ENCODE measurements at places on chromosomes 13 and 19. TPM values are rescaled to one million over a fixed set of nuclear protein-coding genes. Genes with fewer than 3 reads are reported as not detected.

The ZNF383 gene
- 10.6 TPM for polyA plus RNA-seq

The CGB3 gene
- not detected for polyA plus RNA-seq

The WDR88 gene
- 0.63 TPM for polyA plus RNA-seq

DNA sequence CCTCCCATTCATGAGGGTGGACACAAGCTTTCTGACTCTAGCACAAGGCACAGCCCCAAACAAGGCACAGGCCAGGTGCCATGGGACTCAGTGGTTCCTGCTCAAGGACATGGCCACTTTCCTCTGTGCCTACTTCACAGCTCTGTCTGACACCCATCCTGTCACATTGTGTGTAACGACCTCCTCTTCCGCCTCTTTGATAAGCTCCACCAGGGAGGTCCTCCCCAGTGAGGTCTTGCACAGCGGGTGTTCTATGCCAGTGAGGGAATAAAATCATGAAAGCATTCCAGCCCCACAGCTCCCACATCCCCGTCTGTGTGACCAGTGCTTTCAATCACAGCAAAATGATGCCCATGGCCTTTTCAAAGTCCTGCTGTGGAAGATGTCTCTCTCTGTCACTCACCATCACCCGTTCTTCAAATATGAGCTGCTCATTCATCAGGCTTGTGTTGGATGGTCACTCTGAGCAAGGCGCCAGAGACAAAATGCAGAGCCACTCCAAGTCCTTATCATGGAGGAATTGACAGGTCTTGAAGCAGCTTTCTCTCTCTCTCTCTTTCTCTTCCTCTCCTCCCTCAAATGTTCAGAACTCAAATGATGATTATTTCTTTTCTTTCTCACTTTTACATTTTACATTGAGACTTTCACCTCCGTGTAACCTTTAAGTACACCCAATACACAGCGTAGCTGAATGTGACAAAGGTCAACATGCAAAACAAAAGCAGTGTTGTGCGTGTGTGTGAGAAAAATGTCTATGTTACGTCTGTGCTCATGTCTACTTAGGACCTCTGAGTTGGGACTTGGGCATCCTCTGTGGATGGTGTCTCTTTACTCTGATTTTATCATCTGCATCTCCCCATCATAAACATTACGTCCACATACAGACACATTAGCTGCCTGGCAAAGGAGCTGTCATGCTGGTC is 8.0 kb upstream of the SPATA13 start:
- DNase-seq = no peak

Data from hindlimb muscle (tissue), 1 donor.